Activated naive CD4-positive, alpha-beta T cell treated with anti-CD3 and anti-CD28 coated beads, Interleukin-2, amount 50 U/mL, for 72 hours (primary cell): ENCODE measurements at places on chromosomes 6 and 20.

DNA sequence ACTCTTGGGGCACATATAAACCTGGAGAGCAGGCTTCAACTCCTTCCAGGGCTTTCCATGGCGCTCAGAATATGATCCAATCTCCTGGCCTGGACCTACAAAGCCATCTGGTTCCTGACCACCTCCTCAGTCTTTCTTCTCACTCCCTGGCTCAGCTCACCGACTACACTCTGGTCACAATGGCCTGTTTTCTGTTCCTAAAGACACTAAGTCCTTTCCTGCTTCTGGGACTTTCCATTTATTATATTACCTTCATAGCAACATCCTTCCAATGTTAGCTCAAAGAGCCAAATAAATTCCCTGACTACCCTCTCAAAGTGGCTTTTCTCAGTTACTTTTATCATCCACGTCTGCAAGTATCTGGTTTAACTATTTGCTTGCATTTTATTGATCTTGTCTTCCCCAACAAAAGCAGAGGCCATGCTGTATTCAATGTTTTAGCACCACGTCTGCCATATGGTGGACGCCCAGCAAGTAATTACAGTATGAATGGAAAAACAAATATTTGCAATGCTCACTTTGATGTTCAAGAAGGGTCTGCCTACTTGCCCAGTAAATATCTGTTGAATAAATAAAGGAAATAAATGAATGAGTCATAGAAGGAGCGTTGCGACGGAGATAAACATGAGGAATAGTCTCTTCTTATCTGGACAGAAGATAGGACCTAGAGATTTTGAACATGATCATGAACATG is 328.4 kb downstream of the ESR1 start:
- DNase-seq = no peak

DNA sequence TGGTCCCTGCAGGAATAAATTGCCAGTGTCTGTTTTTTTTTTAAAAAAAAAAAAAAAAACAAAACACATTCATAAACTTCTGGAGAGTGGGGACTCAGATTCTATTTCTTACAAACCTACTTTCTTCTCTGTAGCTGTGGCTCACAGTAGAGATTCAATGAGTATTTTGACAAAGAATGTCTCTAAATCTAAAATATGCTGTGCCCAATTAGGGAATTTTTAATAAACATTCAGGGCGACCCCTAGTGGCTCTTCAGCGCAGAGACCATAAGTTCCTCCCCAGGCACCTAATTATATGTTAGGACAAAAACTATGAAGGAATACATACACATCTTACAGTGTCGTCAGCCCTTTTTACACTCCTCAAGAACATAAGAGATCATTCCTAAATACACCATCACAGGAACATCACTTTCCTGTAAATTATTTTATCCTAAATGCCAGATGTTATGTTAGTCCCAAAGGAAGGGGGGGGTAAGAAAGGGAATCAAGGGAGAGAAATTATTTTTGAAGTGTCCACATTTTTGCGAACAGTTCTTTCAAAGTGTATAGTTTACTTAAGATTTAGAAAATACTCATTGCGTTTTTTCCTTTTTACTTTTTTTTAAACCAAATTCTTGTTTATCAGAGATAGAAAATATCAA is 21.8 kb upstream of the NAA20 start:
- peak; percentile 13 for DNase-seq

DNA sequence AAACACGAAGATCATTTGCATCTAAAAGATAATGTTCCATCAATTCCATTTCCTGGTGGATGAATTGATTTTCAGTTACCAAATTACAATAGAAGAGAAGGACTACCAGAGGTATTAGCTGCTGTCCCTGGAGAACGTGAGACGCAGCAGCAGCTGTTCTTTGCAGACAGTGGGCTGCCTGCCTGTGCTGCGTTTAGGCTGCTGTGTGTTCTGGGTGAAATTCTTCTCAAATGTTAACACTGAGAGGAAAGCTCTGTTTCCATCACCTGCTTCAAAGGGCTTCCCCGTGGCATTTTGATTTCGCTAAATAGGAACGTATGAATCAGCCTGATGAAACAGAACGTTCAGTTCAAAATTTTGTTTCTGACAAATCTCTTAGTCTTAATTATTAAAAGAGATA is 362.2 kb downstream of the C6orf118 start:
- no peak for DNase-seq

GRCh38 chr6:14645841-14646240 is 528.3 kb downstream of the CD83 start:
- no peak for DNase-seq

DNA sequence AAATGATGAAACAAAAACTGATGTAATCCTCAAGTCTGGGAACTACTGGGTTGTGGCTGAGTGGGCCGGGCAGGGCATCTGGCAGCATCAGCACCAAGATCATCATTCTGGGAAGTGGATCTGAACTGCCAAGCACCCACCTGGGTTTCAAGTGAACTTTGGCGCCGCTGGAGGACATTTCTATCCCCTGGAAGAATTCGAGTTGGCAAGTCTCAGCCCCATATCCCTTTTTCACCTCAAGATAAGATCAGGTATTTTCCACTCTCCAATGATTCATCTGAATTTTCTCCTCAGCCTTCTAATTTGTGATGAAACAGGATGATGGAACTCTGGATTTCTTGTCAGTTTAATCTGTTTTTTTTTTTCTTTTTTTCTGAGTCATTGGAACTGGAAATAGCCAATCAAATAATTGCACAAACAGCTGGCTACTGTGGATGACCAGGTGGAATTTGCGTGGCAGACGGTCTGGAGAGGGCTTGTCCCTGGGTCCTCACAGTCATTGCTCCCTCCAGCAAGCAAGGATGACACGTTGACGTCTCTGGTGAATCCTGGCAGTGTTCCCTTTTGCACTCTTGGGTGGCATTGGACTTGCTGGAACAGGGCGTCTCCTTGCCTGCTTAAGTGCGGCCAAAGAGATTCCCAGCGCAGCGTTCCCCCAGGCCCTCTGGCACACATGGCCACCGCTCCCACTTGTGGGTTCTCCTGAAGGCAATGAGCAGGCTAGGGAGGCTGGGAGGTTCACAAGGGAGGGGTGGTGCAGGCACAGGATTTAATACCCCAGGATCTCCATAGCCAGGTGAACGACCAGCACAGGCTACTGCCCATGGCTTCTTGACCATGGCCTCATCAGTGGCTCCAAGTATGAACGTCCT is 80.4 kb downstream of the DHX35 start:
- DNase-seq = no peak

- DNase-seq = no peak
Measured at GRCh38 chr6:139144490-139145085, 9.7 kb downstream of the HECA start.

- no peak for DNase-seq
Measured at GRCh38 chr20:57013741-57014140, 252.7 kb downstream of the BMP7 start.

DNA sequence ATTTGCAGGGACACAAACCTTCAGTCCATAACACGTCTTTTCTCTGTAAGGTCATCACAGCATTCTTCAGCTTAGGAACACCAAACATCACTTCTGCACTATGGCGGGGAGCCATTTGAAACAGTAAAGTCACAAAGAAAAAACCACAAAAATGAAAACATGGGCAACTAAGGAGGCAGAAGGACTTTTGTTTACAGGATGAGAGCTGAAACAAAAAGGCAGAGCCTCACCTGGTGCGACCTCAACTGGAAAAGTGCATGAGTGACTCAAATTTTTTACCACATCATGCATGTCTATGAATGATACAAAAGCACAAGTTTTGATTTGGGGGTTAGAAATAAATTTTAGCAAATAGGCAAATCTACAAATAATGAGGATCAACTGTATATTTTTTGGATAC is 68.2 kb upstream of the TNFAIP3 start:
- no peak for DNase-seq

- DNase-seq = no peak
Measured at GRCh38 chr20:24978513-24978912, 14.0 kb downstream of the APMAP start.

DNA sequence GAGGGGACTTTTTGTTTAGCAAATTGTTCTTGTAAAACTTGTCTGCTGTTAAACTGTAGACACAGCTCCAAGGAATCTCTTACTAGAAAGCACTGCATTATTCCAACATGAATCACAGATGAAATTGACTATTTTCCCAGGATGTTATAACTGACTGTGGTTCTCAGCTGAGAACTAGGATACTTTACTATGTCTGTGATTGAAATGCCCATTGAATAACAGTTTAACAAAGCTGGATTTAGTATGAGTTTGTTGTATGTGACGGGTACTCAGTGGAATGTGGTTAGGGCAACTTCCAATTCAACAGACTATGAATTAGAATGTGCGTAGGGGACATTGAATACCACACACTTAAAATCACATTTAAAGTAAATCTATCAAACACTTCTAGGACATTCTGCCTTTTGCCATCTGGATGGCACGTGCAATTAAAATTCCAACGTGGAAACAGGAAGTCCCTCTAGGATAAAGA is 193.4 kb upstream of the PREP start:
- DNase-seq = no peak

DNA sequence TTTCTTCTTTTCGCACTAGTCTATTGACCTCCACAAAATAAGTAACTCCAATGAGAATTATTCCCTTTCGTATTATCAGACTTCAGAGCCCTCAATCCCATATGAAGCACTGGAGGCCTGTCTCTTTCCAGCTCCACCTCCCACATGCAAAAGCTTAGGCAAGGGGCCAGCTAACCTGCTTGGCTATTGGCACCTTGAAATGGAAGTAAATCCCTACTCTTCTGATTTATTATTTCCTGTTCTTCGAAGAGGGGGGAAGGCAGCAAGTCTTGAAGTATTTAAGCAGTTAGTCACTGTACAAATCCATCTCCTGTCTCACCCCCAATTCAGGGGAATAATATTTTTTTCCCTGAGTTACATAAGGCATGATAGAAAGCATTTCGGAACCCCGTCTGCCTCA is 577.8 kb downstream of the MAFB start:
- no peak for DNase-seq

- no peak for DNase-seq
Measured at GRCh38 chr20:11850901-11851300, 66.8 kb upstream of the BTBD3 start.

GRCh38 chr6:34378470-34378869 is 14.0 kb downstream of the NUDT3 start:
- DNase-seq = no peak

DNA sequence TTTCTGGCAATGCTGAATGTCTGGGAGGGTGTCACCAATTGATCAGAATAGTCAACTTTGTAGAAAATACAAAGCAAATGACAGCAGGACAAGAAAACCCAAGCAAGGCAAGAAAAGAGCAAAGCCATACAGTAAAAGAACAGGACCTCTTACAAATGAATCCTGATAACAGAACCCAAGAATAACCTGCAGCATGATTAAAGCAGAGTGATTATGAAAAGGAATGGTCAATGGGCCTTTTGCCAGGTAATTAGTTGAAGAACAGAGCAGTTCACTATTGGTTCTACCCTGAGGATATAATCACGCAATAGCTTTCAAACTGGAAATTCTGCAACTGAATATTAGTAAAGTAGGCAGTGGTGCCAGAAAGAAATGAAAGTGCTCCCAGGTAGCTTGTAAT is 319.8 kb downstream of the FRK start:
- no peak for DNase-seq

DNA sequence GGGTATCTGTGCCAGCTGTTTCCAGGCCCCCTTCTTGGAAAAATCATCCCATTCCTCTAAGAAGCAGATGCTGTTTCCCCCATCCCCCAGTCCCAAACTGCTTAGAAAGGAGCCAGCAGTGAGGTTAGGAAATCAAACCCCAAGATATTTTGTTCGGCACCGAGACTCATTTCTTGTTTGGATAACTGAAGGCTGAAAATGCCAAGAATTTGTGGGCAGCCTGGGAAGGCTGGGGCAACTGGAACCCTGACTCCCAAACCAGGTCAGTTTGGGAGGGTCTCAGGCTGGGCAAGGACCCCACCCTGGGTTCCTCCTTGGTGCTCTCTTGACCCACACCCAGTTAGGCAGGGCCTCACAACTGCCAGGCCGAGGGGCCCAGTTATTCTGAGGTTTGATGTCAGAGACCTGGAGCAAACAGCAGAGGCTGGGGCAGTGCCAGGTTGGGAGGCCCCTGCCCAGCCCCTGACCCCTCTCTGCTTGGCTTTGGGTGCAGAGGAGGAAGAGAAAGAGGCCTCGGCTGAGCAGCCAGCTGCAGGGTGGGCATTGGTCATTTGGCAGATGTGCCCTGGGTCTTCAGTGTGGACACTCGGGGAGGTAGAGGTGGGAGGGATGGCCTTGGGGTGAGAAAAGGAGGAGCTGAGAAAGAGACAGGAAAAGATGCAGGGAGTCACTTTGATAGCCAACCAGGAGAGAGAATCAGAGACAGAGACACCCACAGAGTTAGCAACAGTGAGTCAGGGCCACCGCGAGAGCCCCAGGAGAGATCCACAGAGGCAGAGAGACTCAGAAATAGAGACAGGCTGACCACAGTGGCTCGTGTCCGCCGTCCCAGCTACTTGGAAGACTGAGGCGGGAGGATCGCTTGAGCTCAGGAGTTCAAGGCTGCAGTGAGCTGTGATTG is 5.0 kb downstream of the ANGPT4 start:
- peak; percentile 41 for DNase-seq

GRCh38 chr20:41453010-41453950 is 86.7 kb upstream of the EMILIN3 start:
- no peak for DNase-seq

DNA sequence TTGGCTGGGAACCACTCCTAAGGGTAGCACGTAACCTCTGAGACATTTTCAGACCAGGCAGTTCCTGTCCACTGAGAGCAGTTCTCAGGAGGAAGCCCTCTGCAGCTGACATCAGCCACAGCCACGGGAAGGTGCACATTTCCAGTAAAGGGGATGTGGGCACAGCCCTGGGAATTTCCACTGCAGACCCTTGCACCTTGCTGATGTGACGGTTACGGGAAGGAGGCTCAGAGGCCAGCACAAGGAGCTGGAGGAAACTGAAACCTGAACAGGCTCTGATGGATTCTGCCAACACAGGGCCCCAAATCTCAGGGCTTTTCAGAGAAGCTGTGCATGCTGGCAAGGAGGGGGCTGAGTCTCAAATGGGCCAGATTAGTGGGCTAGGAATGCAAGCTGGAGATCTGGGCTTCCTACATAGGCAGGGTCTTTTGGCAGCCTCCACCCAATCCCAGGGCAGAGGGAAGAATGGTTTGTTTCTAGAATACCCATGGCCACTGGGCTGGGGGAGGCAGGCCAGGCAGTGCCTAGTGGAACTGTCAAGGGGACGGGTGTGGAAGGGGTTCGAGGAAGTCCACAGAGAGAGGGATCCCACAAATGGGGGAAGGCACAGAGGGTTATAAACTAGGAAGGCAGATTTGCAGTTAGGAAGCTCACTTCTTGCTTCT is 14.2 kb downstream of the EBF4 start:
- no peak for DNase-seq
